IPS DF 6.9 (cell line): ENCODE measurements at places on chromosomes 3 and 15.

DNA sequence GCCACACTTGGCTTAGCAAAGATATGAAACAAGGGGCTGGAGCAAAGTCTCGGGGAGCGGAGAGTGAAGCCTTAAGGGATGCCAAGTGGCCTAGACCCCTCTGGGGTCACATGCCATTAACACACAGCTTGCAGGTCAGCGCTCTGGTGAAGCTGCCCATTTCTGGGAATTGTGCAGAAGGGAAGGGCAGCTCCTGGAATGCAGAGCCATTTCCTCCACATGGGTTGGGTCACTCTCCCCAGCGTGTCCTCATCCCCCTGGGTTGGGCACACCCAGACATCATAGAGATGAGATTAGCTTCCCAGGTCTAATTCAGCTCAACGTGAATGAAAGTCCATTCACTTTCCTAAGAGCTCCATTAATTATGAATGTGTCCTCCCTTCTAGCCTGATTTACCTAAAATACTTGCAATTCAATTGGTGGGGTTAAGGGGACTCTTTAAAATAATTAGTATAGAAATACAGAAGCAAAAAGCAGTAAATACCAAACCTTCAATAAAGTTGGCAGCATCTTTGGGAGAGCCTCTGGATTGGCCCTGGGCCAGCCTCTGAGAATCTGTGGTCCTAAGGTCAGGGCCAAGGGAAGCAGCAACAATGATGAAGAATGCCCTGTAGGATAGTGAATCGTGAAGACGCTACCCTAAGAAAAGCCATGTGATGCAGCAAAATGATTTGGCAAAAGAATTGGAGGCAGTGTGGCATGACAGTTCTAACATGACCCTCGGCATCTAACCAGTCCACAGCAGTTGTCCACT, 17.8 kb downstream of the MRAS start:
- no peak for DNase-seq
- H3K36me3 ChIP-seq: no peaks in the 10 kb centered on the region
- no peak overlapping the region for H3K4me3 ChIP-seq
- H3K27me3 ChIP-seq: no peaks in the 10 kb centered on the region
- no peaks in the 10 kb centered on the region for H3K4me1 ChIP-seq

- H3K36me3 ChIP-seq: no peaks in the 10 kb centered on the region
- no peak for DNase-seq
- H3K27ac ChIP-seq: no peak overlapping the region
- H3K4me3 ChIP-seq: no peak overlapping the region
- no peaks in the 10 kb centered on the region for H3K27me3 ChIP-seq
- H3K4me1 ChIP-seq: no peaks in the 10 kb centered on the region
Measured at GRCh38 chr3:181457756-181458155, 254.0 kb upstream of the SOX2 start.

- no peaks in the 10 kb centered on the region for H3K36me3 ChIP-seq
- no peak overlapping the region for H3K27ac ChIP-seq
- H3K4me3 ChIP-seq: no peak overlapping the region
- H3K27me3 ChIP-seq: no peaks in the 10 kb centered on the region
Measured at GRCh38 chr15:78651007-78651406, 10.0 kb upstream of the CHRNB4 start.

GRCh38 chr3:145637105-145637504, 523.9 kb downstream of the PLOD2 start:
- H3K4me1 ChIP-seq: no peaks in the 10 kb centered on the region
- no peaks in the 10 kb centered on the region for H3K36me3 ChIP-seq
- H3K27ac ChIP-seq: no peak overlapping the region
- H3K27me3 ChIP-seq: no peaks in the 10 kb centered on the region; the same call in 1 of the 2 replicates
- H3K4me3 ChIP-seq: no peak overlapping the region
- no peak for DNase-seq

DNA sequence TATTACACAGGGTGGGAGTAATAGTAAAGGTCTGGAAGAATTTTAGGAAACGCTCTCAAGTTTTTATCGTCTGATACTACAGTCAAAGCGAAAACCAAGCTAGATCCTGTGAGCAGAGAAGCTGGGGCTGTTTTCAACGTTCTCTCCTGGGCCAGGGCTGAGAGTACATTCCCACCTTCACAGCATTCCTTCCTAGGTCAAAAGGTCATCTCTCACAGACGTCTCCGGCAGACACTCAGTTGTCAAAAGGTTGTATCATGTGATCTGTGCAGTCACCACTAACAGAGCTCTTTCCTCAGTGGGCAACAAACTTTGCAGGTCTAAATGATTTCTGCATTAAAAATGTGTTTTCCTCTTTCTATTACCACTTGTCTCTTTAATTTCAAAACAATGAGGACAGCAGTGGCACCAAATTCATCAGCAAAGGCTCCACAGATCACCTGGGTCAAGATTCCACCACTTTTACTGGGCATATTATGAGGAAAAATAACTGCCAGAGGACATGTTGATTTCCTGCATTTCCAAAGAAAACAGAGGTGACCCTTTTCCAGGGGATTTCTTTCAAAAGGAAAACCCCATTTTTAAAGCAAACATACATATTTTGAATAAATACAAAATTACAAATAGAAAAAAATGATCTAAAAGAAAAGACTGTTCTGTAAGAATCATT, 41.9 kb downstream of the MEIS2 start:
- no peaks in the 10 kb centered on the region for H3K36me3 ChIP-seq
- peaks cover 4% of the 10 kb centered on the region for H3K4me1 ChIP-seq
- DNase-seq: no peak
- no peaks in the 10 kb centered on the region for H3K27me3 ChIP-seq
- no peak overlapping the region for H3K4me3 ChIP-seq
- no peak overlapping the region for H3K27ac ChIP-seq

- no peaks in the 10 kb centered on the region for H3K27me3 ChIP-seq
- H3K4me3 ChIP-seq: peak within 1 kb of the TSS; percentile 72
- H3K4me1 ChIP-seq: no peaks in the 10 kb centered on the region
- peak; percentile 81 for DNase-seq
- H3K27ac ChIP-seq: no peak within 1 kb of the TSS
Measured at GRCh38 chr3:128051837-128052594, at the start of gene SEC61A1. Gene SEC61A1, plus strand, starts transcription at chr3:128052437. Its CDS starts 116 bp downstream, at chr3:128052553.

DNA sequence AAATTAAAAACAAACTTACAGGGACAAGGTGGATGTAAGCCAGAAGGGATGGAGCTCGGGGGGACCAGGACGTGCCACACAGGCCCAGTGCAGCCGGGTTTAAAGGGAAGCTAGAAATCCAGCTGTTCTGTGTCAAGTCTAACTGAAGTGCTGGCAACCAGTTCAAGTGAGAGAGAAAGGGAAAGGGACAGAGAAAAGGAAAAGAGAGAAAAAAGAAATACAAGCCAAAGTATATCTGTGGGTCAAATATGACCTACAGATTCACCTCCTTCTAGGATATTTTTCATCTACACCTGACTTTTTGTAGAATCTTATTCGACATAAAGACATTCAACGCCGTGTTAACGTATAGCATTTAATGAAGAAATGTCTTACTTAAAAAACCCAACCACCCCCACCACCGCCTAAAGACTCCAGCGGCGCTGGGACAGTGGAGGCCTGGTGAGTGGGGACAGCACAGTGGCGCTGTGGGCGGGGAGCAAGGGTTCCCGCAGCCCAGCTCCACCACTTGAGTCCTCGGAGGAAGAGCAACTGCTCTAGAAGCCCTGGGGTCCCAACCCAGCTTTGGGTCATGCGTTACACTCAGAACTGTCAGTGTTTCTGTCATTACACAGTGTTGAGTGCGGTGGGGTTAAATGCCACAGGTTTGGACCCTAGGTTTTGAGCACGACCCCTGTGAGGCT, 62.3 kb downstream of the CHSY1 start:
- no peaks in the 10 kb centered on the region for H3K27me3 ChIP-seq
- H3K36me3 ChIP-seq: no peaks in the 10 kb centered on the region
- H3K27ac ChIP-seq: no peak overlapping the region
- DNase-seq: no peak
- H3K4me3 ChIP-seq: no peak overlapping the region
- peaks cover 11% of the 10 kb centered on the region for H3K4me1 ChIP-seq

GRCh38 chr15:83871808-83872559, 218.1 kb downstream of the ADAMTSL3 start:
- DNase-seq: no peak
- H3K36me3 ChIP-seq: no peaks in the 10 kb centered on the region
- no peaks in the 10 kb centered on the region for H3K4me1 ChIP-seq
- H3K4me3 ChIP-seq: no peak overlapping the region
- H3K27me3 ChIP-seq: no peaks in the 10 kb centered on the region
- no peak overlapping the region for H3K27ac ChIP-seq

GRCh38 chr15:48486228-48486627, 155.0 kb downstream of the DUT start:
- no peak overlapping the region for H3K27ac ChIP-seq
- no peaks in the 10 kb centered on the region for H3K4me1 ChIP-seq
- H3K27me3 ChIP-seq: no peaks in the 10 kb centered on the region
- H3K4me3 ChIP-seq: no peak overlapping the region
- H3K36me3 ChIP-seq: no peaks in the 10 kb centered on the region
